ENCODE measurements at places on chromosomes 4 and X. TPM values are rescaled to one million over a fixed set of nuclear protein-coding genes. Genes with fewer than 3 reads are reported as not detected.

CTAG1B gene
- not detected for total RNA-seq

NDNF gene
- total RNA-seq: not detected

POLA1 gene
- total RNA-seq: 37.0 TPM

RS1 gene
- total RNA-seq: not detected

NR3C2 gene
- 5.7 TPM for total RNA-seq

GRCh38 chr4:130329036-130329435 lies 1233.1 kb downstream of the C4orf33 start:
- H3K4me1 ChIP-seq: no peaks in the 10 kb centered on the region
- no peaks in the 10 kb centered on the region for H3K36me3 ChIP-seq
- H3K27me3 ChIP-seq: no peaks in the 10 kb centered on the region
- no peak overlapping the region for H3K4me3 ChIP-seq

- no peaks in the 10 kb centered on the region for H3K36me3 ChIP-seq
- DNase-seq: no peak
- no peaks in the 10 kb centered on the region for H3K4me1 ChIP-seq
- no peaks in the 10 kb centered on the region for H3K27me3 ChIP-seq
- no peak overlapping the region for H3K27ac ChIP-seq
Observed at GRCh38 chrX:16320765-16321355, 153.6 kb downstream of the MAGEB17 start.

- DNase-seq: peak; percentile 30
- no peaks in the 10 kb centered on the region for H3K27me3 ChIP-seq
- no peaks in the 10 kb centered on the region for H3K4me1 ChIP-seq
- H3K27ac ChIP-seq: no peak overlapping the region
Observed at GRCh38 chrX:149962859-149963757, 24.8 kb upstream of the EOLA2 start.

DNA sequence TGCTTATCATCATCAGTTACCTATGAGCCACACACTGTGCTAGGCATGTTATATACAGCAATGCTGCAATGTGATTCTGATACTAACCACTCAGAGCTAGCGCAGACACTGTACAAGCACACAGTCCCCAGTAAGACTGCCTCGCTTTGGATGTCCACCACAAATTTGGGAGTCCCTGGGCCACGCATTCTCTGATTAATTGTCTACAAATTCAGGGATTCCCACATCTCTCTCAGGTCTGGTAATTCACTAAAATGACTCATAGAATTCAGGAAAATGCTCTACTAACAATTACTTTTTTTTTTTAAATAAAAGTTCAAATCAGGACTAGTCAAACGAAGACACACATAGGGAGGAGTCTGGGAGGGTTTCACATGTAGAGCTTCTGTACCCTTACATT lies 652.1 kb upstream of the AADAT start:
- no peaks in the 10 kb centered on the region for H3K36me3 ChIP-seq
- H3K27me3 ChIP-seq: no peaks in the 10 kb centered on the region
- H3K27ac ChIP-seq: no peak overlapping the region
- no peak for DNase-seq
- H3K4me3 ChIP-seq: no peak overlapping the region
- no peaks in the 10 kb centered on the region for H3K4me1 ChIP-seq

GRCh38 chrX:143664302-143664701 lies 28.4 kb upstream of the SLITRK4 start:
- H3K4me3 ChIP-seq: no peak overlapping the region
- no peak for DNase-seq
- no peaks in the 10 kb centered on the region for H3K36me3 ChIP-seq

DNA sequence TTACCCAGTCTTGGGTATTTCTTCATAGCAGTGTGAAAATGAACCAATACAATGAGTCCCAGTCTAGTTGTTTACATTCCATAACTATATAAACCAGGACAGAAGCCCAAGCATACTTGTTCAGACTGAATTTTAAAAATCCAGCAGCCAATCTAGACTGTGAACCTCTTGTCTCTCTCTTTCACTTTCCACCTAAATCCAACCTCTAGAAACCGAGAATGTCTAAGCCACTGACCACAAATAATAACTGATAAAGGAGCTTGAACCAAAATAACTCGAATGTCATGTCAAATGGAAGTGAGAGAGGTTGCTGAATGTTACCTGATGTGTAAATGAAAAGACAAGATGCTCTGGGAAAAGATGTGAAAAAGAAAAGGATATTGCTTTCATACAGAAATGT lies 544.7 kb downstream of the NLGN4X start:
- H3K36me3 ChIP-seq: no peaks in the 10 kb centered on the region
- no peak overlapping the region for H3K27ac ChIP-seq
- no peaks in the 10 kb centered on the region for H3K27me3 ChIP-seq
- no peak for DNase-seq

DNA sequence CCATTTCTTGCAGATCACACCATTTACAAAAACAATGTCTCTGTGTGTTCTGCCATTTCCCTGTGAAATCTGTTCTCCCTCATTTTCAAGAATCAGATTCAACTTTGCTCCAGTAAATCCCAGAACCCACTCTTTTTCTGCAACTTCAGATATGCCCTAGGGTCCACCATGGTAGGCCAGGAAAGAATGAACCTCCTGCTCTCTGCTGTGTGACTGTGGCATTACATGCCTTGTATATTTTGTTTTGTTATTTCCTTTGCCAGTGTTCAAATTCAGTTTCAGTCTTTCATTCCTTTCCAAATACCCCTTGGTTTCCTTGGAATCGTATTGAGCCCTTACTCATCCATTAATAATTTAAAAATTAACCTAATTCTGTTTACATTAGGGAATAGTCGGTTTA lies 290.2 kb upstream of the VCX start:
- H3K27ac ChIP-seq: no peak overlapping the region
- H3K4me3 ChIP-seq: no peak overlapping the region
- H3K4me1 ChIP-seq: no peaks in the 10 kb centered on the region
- DNase-seq: no peak
- no peaks in the 10 kb centered on the region for H3K36me3 ChIP-seq

DNA sequence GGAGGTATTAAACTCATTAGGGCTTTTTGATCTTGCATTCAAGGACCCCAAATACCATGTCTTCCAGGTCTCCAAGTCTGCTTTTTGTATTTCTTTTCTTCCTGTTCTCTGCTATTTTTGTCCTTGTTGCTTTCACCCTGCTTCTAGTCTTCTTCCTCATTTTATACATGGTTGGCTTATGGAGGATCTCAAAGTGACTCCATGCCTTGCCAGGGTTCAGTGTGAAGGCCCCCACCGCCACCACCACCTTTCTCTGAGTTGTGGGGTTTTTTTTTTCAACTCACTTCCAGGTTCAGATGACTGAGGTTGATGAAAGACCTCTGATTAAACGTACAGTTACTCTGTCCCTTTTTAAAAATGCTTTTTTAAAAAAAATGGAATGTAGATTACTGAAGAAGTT lies 96.3 kb downstream of the MAML3 start:
- peaks cover 43% of the 10 kb centered on the region for H3K4me1 ChIP-seq
- H3K36me3 ChIP-seq: peaks cover 2% of the 10 kb centered on the region
- no peak for DNase-seq

DNA sequence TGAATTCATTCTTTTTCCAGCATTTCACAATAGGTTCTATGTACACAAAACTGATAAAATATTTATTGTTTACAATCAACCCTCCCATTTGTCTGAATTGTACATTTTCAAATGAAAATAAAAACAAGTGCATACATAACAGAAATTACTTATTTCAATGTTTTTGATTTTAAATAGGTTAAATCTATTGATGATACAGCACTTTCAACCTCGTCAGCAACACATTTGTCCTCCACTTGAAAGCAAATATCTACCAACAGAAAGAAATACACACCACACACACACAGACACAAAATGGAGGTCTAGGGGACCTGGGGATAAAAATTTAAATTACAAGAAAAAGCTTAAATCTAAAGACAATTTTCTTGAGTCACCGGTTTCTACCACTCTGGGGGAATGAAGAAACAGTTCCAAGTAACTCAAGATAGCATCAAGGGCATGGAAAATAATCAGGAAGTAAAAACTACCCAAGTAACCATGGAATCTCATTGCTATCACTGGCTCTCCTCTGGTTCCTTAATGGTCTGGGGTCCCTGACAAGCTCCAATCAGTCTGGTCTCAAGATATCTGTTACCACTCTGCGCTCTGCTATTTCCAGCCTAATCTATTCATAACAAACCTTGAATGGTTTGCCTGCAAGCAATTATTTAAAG lies 27.6 kb downstream of the ANKRD17 start:
- H3K27ac ChIP-seq: no peak overlapping the region
- no peaks in the 10 kb centered on the region for H3K27me3 ChIP-seq
- H3K4me3 ChIP-seq: no peak overlapping the region

DNA sequence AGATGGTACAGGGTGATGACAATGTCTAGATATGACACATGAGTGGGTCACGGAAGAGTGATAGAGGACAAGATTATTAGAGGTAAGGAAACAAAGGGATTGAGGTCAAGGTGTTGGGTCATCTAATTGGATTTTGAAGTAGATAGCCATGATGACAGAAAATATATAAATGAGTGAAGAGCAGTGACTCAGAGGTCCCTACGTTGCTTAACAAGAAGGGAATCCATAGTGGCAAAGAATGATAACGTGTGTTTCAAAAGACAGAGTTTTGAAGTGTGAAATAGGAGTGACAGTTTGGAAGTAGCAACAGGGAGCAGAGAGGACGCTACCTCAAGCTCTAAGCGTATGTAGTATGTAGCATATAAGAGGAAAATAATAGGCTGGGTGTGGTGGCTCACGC lies 22.2 kb upstream of the CAMK2D start:
- no peaks in the 10 kb centered on the region for H3K36me3 ChIP-seq
- H3K27ac ChIP-seq: no peak overlapping the region
- H3K4me1 ChIP-seq: peaks cover 3% of the 10 kb centered on the region
- no peak overlapping the region for H3K4me3 ChIP-seq
- H3K27me3 ChIP-seq: no peaks in the 10 kb centered on the region

GRCh38 chr4:46277165-46277951 lies 112.6 kb downstream of the GABRA2 start:
- no peak overlapping the region for H3K4me3 ChIP-seq
- H3K27ac ChIP-seq: no peak overlapping the region
- H3K4me1 ChIP-seq: no peaks in the 10 kb centered on the region
- H3K36me3 ChIP-seq: no peaks in the 10 kb centered on the region
- no peak for DNase-seq

DNA sequence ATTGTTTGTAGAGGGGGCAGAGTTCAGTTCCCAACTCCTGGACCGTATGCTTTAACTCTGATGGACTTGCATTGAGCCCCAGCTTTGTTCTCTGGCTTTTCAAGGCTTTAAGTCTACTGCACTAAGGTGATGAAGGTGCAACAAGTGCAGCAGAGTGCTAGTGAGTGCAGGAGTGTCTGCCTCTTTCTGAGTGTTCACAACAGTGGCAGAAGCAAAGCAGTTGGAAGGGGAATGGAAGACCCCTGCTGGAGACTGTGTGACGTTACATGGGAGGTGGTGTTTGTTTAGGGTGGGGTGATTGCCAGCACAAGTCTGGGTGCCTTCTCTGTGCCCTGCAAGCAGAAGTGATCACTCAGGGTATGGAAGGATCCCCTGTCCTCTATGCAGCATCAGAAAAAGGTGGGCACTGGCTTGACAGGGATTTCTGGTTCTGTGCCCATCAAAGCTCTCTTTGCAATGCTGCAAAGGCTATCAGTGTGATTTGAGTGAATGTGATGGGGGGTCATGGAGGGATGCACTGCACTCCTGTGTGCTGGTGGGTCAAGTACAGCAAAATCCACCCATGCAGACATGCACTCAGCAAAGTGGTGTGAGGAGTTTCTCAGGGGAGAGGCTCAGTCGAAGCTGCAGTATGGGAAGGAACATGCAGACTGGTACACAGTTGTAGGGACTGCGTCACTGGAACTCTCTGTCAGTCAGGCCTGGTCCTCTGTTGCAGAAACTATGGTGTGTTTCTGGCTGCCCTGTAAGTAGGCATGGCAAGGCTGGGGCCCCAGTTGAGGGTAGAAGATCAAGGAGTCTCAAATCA lies 70.9 kb upstream of the UGT2B7 start:
- no peak for DNase-seq
- H3K4me1 ChIP-seq: no peaks in the 10 kb centered on the region
- H3K36me3 ChIP-seq: no peaks in the 10 kb centered on the region
- H3K4me3 ChIP-seq: no peak overlapping the region

DNA sequence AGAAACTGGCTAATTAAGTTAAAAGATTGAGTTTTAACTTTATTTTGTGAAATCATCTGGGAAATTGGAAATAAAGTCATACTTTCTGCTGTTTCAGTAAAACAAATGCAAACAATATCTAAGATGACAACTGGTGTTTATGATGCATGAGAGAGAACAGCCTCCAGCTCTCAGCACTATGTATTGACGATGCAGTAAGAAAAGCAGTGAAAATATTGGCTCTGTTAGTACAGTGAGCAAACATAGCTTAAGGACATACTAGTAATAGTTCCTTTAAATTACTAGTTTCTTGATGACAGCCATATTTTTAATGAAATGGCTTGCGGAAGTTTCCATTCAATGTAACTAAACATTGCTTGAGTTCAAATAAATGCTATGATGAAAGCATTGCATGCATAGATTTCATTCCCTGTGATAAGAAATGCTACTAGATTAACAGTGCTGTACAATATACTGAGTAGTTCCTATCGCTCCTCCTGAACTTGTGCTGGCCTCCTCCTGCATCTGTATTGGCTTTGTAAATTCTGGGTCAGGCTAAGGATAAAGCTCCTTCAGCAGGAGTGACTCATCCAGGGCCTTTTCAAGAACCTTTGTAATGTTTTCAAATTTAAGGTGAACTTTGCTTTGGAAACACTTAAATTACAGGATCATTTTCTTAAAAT lies 11.6 kb downstream of the ARHGAP24 start:
- no peak for DNase-seq
- H3K27me3 ChIP-seq: peaks cover 3% of the 10 kb centered on the region
- H3K27ac ChIP-seq: no peak overlapping the region
- H3K36me3 ChIP-seq: no peaks in the 10 kb centered on the region

- no peak overlapping the region for H3K4me3 ChIP-seq
- no peak overlapping the region for H3K27ac ChIP-seq
- no peaks in the 10 kb centered on the region for H3K27me3 ChIP-seq
- no peak for DNase-seq
- no peaks in the 10 kb centered on the region for H3K36me3 ChIP-seq
Observed at GRCh38 chr4:164138521-164138920, 615.4 kb upstream of the SMIM31 start.

DNA sequence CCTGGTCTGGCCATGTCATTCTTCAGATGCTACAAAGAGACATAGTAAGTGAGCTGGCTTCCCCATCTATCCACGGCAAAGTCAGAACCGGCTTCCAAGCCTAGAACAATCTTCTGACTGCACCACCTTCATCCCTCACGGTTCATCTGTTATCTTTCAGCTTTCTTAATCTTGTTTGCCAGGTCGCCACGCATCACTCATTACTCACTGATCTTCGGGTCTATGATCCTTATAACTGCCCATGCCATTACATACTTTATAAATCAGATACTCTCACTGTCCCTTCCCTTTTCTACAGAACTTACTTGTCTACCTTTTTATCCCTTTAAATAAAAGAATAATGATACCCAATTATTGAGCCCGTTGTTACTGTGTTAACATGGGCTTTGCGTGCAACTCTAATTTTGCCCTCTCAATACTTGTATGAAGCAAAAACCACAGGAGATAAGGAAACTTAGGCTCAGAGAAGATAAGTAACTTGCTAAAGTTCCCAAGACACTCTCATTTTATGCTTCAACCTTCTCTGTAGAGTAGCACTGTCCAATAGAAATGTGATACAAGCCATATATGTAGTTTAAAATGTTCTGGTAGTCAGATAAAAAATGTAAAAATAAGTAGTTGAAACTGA lies 171.7 kb downstream of the AMELX start:
- no peak overlapping the region for H3K27ac ChIP-seq
- no peaks in the 10 kb centered on the region for H3K4me1 ChIP-seq
- DNase-seq: no peak
- H3K4me3 ChIP-seq: no peak overlapping the region
- no peaks in the 10 kb centered on the region for H3K27me3 ChIP-seq
- no peaks in the 10 kb centered on the region for H3K36me3 ChIP-seq

- no peak overlapping the region for H3K4me3 ChIP-seq
- H3K27me3 ChIP-seq: peaks cover 23% of the 10 kb centered on the region
- no peaks in the 10 kb centered on the region for H3K4me1 ChIP-seq
- no peak overlapping the region for H3K27ac ChIP-seq
- H3K36me3 ChIP-seq: no peaks in the 10 kb centered on the region
Observed at GRCh38 chrX:108734426-108734825, 1.9 kb downstream of the IRS4 start.
